ENCODE measurements at places on chromosomes 13 and 19.

- DNase-seq: no peak
Observed at GRCh38 chr13:40271271-40271885, 395.1 kb downstream of the FOXO1 start.

DNA sequence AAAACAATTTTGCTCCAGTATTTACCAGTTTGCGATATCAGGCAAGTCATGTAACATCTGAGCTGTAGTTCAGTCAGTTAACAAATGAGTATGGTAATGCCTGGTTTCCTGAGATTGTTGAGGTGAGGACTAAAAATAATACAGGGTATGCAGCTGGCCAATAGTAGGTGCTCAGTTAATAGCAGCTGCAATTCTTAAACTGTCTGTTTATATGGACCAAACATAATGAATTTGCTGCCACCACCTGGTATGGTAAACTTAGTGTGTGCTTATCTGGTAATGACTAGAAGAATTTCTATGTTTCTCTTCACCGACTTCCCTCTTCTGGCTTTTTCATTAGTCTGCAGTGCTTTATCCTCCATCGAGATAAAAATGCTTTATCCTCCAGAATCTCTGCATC, 9.1 kb downstream of the ZMYM2 start:
- DNase-seq: no peak

DNA sequence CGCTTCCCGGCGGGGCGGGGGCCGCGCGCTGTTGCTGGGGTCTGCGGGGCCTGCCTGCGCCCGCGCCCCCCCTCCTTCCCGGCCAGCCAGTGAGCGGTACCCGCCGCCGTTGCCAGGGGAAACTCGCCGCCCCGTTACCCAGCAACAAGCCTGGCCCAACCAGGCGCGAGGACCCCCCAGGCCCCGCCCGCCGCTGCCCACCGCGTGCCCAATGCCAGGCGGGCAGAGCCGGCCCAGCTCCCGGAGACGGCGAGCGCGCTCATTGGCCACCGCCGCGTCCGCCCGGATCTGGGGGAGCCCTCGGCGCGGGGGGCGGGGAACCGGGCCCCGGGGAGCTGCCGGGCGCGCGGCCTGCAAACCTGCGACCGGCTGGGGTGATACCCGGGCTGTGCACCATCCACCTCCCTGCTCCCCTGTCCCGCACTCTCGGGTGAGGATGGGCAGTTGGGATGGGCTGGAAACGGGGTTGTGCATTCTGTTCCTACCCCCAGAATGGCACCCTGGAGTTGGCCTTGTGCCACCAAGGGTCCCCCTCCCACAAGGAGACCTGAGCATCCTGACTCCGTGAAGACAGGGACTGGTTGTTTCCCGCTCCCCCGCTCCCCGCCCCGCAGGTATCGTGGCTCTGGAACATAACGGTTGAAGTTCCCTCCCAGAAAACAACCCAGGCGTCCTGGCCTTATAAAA, 8.8 kb upstream of the BBC3 start:
- peak; percentile 39 for DNase-seq

DNA sequence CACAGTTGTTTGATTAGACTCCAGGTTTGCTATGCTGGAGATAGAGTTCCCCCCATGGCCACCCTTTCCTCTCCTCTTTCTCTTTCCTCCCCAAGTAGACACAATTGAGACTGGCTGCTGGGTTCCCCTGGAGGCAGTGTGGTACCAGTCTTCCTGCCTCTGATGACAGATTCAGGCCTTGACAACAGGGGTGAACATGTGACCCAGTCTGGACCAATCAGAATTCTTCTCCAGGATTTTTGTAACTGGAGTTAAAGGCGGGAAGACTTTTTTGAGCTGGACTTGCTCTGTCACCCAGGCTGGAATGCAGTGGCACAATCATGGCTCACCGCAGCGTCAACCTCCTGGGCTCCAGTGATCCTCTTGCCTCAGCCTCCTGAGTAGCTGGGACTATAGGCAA, 48.7 kb downstream of the CCNE1 start:
- no peak for DNase-seq

GRCh38 chr19:17473041-17473440, 2.7 kb downstream of the SLC27A1 start:
- peak; percentile 84 for DNase-seq

DNA sequence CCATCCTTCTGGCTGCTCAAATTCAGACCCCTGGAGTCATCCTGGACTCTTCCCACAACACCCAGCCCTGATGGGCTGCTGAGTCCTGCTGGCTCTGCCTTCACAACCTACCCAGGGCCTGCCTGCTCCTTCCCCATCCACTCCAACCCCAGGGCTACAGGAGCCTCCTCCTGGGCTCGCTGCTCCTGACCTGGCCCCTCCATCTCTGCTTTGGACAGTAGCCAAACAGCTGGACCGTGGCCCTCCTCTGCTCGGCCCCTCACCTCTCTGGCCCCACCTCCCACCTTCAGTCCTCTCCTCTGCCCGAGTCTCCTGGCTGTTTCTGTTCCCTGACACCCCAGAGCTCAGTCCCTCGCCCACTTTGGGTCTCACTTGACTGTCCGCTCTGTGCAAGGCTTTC, 66.7 kb downstream of the CEBPG start:
- no peak for DNase-seq

DNA sequence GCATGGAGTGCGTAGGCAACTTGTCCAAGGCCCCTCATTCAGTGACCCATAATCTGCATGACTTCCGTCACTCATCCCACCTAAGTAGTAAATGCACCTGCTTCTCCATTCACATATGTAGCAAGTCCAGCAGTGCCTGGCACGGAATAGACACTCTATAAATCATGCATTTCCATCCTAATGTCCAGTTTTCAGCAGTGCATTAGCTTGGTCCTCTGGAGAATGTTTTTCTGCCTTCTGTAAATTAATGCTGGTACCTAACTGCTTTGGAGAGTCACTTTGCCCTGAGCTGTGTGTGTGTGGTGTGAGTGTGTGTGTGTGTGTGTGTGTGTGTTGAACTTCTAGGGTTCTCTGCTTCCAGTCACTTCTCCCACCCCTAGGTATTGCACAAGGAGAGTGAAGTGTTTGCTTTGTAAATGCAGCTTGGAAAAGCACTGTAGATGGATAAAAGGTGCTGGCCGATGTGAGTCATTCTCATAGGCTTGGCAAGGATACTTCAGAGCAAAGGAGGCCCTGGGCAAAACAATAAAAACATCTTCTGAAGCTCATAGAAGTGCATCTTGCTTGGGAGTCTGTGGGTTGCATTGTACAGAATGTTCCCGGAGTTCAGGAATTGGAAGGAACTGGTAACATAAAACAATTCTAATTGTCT, 181.8 kb downstream of the KATNAL1 start:
- DNase-seq: peak; percentile 85

GRCh38 chr19:6925386-6925785, 38.0 kb downstream of the ADGRE1 start:
- DNase-seq: no peak

DNA sequence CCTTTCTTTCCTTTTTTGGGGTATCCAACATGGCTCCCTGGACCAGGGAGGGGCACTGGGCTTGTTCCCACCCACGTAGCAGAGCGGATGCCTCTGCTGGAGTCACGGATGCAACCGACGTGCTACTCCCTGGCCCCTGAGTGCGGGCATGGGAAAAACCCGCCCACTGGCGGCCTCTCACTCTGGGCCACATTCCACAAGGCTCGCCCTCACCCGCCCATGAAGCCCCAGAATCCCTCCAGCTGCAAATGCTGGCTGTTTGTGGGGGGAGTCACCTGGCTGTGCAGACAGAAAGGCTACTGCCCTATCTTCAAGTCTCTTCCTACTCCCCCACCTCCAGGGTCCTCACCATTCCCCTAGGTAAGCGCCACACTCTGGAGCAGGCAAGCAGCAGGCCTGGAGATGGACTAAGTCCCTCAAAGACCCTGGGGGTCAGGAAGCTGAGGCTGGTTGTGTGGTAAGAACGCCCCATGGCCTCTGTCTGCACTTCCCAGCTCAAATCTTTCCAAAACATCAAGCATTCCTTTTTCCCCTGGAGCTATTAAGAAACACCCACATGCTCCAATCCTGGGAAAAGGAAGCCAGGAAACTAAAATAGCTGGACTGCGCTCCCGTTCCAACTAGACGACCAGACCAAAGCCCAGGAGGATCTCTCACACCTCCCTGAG, 17.9 kb upstream of the EPHX3 start:
- peak; percentile 86 for DNase-seq

GRCh38 chr13:51453207-51453958, 547 bp upstream of the INTS6 start:
- no peak for DNase-seq

DNA sequence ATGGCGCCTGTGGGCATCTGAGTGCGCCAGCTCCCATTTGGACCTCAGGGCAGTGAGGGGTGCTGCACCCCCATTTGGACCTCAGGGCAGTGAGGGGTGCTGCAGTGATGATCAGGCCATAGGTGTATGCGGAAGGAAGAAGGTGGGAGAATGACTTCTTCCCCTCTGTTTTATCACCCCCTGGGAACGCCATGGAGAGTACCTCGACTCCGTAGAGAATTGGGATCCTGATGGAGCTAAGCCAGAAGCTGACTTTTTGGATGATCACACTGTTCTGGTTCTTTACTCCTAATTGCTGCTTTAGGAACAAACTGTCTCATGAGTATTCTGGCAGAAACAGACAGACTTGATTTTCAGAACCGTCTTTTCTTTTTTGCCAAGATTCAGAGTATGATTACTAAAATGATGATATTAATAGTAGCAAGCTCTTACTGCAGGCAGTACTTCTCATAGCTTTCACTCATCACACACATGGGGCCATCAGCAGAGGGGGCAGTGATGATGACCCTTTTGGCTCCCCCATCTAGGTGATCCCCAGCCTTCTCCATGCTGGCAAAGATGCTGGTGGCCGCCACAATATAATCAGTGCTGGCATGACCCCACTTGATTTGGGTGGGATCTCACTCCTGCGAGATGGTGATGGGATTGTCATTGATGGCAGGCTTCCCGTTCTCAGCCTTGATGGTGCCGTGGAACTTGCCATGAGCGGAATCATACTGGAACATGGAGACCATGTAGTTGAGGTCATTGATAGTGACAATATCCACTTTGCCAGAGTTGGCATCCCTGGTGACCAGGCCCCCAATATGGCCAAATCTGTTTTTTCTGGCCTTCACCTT, 10.3 kb upstream of the UBAC2 start:
- no peak for DNase-seq

GRCh38 chr19:40776364-40776763, 1.0 kb downstream of the MIA start:
- no peak for DNase-seq

GRCh38 chr13:101019126-101019525, 344.5 kb upstream of the TMTC4 start:
- DNase-seq: no peak

GRCh38 chr13:25214491-25215252, 42.6 kb upstream of the AMER2 start:
- peak; percentile 11 for DNase-seq

DNA sequence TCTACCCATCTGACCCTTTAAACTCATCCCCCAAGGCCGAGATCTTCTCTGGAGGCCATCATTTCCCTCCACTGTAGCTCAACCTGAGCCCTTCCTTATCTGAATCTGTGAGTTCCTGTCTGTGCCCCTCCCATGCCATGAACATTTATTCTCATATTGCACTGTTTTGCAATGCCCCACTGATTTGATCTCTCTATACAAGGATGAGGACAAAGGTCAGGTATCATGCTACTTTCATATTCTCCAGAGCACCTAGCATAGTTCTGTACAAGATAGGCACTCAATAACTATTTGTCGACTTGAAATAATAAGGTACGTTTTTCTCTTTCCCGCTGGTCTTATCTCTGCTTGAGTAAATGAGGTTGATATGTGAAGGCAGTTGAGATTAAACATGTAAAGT, 135.5 kb downstream of the KLF5 start:
- no peak for DNase-seq

GRCh38 chr13:43408274-43408673, 378.5 kb downstream of the ENOX1 start:
- no peak for DNase-seq

DNA sequence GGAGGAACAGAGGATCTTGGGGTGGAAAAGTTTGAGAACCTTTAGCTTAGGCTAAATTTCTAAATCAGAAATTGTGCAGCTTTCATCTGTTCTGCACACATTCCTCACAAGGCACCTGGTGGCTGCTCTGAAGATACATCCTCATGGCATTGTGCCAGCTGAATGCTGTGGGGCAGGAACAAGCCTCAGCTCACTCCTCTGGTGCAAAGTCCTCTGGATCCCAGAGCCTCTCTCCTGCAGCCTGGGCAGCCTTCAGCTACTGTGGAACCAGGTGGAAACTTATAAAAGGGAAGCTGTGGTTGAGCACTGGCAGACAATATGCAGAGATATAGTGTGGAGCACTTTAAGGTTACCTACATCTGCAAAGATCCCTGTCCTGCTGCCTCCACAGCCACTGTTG, 72.3 kb downstream of the KCTD12 start:
- no peak for DNase-seq

GRCh38 chr19:33171916-33172359, 22.2 kb upstream of the LRP3 start:
- DNase-seq: peak; percentile 64
